ENCODE measurements at places on chromosomes 5 and 9.
A peak's percentile ranks its signal among the peaks of the same experiment; 100 is the strongest.

GRCh38 chr5:167579693-167580055 lies 711.8 kb upstream of the WWC1 start:
- no peak for DNase-seq

GRCh38 chr9:30289435-30289834 lies 2095.0 kb upstream of the ACO1 start:
- no peak for DNase-seq

DNA sequence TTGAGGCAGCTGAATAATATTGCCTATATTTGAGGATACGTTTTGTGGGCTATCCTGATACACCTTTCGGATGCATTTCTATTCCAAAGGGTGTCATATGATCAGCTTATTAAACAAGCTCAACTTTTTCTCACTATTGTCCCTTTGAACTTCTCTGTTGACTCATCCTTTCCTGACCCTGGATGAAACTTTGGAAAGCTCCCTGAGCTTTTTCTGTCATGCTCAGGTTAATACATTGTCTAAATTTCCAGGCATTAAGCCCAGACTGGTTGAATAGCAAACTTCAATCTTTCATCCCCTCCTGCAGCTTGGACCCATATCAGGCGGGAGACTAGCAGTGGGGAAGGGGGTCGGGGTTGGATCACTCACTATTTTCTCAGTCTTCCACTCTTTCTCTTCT lies 104.9 kb upstream of the PTPN3 start:
- no peak for DNase-seq

GRCh38 chr5:101716941-101717340 lies 579.1 kb downstream of the SLCO4C1 start:
- no peak for DNase-seq

- DNase-seq, result no peak
Observed at GRCh38 chr5:144032375-144032774, 138.1 kb downstream of the YIPF5 start.

GRCh38 chr5:15598294-15598902 lies 98.4 kb downstream of the FBXL7 start:
- peak; percentile 79 for DNase-seq

- DNase-seq, result no peak
Observed at GRCh38 chr9:129761293-129761900, 8.6 kb upstream of the PTGES start.

- no peak for DNase-seq
Observed at GRCh38 chr5:126126574-126126973, 296.6 kb upstream of the GRAMD2B start.

DNA sequence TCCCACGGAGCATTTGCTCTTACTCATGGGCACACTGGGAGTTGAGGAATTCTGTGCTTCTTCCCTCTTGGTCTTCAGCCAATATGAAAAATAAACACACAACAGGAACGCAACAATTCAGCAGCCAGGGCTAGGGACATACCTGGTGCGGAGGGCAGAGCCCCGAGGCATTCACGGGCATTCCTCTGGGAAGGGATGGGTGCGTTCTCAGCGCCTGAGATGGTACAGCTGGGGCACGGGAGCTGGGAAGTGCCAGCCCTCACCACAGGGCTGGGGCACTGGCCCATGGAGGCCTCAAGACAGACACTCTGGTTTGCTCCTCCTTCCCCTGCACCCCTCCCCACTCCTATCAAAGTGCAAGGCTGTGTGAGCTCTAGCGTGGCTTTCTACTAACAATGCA lies 2.1 kb downstream of the SLC6A3 start:
- no peak for DNase-seq

DNA sequence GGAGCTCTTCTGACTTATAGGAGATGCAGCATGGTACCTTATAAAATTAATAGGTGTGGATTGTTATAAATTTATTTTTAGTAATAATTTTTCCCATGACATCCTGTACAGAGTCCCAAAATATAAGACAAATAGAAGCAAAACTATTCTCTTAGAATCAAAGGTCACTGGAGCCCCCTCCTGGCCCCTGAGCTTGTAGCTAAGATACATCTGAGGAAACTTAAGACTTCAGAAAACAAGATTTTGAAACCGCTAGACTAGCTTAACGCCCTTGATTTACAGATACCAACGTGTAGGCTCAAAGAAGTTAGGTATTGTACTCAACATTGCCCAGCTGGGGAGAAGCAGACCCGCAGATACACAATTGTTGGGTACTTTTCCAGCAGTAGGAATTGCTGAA lies 45.7 kb upstream of the KCNN2 start:
- peak; percentile 53 for DNase-seq

- DNase-seq, result no peak
Observed at GRCh38 chr5:84017523-84018172, 297.0 kb upstream of the HAPLN1 start.

GRCh38 chr5:19910136-19910535 lies 77.9 kb downstream of the CDH18 start:
- no peak for DNase-seq

DNA sequence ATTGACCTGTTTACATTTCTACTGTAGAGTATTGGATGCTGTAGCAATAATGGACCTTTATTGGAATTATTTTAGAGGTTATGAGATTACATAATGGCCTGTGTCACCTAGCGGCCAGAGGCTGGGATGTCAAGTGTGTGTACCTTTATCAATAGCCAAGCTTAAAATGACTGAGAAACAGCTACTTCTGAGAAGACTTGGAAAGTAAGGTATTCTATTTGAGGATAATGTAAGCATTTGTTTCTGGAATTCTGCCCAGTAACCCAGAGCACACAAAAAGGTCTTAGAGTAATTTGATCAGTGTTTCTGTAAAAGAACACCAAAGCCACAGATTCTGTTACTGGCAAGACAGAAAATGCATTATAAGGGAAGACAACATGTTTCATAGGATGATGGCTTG lies 116.8 kb downstream of the MACIR start:
- no peak for DNase-seq

DNA sequence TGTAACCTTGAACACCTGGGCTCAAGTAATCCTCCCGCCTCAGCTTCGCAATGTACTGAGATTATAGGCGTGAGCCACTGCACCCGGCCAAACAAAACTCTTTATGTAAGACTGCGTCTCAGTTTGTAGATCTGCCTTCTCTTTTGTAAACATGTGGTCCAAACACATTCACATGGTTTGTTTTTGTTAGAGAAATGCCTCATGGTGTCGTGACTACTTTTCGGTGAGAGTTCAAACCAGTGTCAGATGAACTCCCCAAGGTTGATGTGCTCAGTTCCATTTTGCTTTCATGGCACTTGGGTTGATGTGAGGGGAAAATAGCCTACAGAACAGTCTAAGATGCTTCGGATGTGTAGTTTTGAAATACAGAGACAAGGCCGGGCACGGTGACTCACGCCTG lies 231.6 kb downstream of the GOLPH3 start:
- no peak for DNase-seq

- DNase-seq, result no peak
Observed at GRCh38 chr9:137592767-137593166, 2.5 kb upstream of the ZMYND19 start.

- no peak for DNase-seq
Observed at GRCh38 chr5:143573568-143574170, 170.2 kb upstream of the NR3C1 start.

GRCh38 chr9:79660615-79661014 lies 88.8 kb downstream of the TLE4 start:
- DNase-seq, result no peak

- DNase-seq, result no peak
Observed at GRCh38 chr5:61289669-61290306, 42.3 kb upstream of the ZSWIM6 start.

DNA sequence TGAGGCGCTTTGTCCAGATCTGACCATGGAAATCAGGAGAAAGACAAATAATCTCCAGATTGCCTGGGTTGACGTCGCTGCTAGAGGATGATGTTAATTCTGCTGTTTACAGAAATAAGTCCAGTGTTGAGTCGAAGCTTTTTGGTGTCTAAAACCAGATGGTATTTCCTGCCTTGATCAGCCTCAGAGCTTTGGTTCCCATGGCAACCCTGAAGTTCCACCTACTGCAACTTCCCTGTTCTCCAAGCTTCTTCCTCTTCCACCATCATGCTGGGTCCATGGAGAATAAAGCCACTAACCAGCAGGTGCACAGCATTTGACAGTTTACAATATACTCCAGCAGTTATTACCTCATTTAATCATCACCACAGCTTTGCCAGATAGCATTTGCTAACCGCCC lies 18.0 kb upstream of the GABBR2 start:
- DNase-seq, result no peak

GRCh38 chr5:125695996-125696655 lies 727.1 kb upstream of the GRAMD2B start:
- no peak for DNase-seq

GRCh38 chr9:12776513-12777055 lies 1.8 kb downstream of the LURAP1L start:
- no peak for DNase-seq

- no peak for DNase-seq
Observed at GRCh38 chr9:10700291-10700690, 87.5 kb upstream of the PTPRD start.

GRCh38 chr9:92870289-92870688 lies 7.5 kb downstream of the ZNF484 start:
- no peak for DNase-seq

DNA sequence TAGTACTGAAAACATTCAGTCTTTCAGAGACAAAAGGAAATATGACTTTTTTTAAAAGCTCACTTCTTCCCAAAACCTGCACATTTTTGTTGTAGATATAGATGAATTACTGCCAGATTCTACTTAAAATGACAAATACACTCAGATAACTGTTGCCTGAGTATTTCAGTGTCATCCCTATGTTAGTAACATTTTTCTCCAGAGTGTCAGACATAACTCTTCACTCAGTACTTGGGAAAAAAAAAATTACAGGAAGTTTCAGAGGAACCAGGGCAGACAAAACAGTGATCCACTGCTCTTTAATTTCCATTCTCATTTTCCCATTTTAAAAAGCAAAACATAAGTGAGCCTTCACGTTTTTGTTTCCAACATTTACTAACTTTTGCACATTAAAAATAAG lies 79.3 kb upstream of the ITGA1 start:
- no peak for DNase-seq

- DNase-seq, result no peak
Observed at GRCh38 chr5:139634541-139634940, 13.6 kb upstream of the CXXC5 start.

All from endodermal cell (in vitro differentiated cells).